CD4-positive, CD25-positive, alpha-beta regulatory T cell (primary cell): ENCODE measurements at places on chromosomes 12 and 14. TPM values are rescaled to one million over a fixed set of nuclear protein-coding genes. Genes with fewer than 3 reads are reported as not detected.

Gene GLIPR1L1
- polyA plus RNA-seq, result not detected

Gene ST8SIA1
- polyA plus RNA-seq, result 3.3 TPM

Gene DTX1
- 0.72 TPM for polyA plus RNA-seq

Gene RAB3IP
- 26.9 TPM for polyA plus RNA-seq

DNA sequence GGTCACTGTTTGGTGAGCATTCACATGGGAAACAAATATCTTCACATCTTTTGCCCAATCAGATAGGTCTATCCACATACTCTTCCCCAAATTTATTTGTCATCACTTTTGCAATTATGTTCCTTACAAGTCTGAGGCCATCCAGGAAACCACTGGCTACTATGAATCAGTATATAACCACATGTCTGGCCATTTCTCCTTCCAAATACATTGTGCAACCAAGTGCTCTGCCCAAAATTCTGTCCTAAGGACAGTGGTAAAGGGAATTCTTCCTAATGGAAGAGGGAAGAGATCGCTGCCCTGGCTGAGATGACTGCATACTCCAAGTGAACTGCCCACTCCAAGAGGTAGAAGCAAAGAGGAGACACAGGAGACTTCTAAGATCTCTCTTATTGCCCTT is 148.9 kb upstream of the MAX start:
- DNase-seq, result no peak

GRCh38 chr14:40252817-40253447 is 820.7 kb upstream of the FBXO33 start:
- no peak for DNase-seq

DNA sequence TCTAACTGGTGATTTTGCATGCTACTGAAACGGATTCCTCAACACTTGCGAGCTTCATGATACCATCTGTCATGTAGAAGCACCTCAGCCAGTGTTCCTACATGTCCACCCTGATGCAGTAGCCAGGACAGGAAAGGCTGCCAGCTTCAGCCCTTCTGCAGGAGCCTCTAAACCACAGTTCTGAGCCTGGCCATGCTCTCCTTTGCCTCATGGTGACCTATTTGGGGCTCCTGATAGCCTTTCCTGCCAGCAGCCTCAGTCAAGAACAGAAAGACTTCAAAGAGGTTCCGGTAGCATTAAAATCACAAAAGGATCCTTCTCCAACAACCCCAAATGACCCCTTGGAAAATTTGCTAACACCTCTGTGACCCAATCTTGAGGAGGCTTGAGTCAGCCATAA is 96.0 kb downstream of the CNTN1 start:
- no peak for DNase-seq

DNA sequence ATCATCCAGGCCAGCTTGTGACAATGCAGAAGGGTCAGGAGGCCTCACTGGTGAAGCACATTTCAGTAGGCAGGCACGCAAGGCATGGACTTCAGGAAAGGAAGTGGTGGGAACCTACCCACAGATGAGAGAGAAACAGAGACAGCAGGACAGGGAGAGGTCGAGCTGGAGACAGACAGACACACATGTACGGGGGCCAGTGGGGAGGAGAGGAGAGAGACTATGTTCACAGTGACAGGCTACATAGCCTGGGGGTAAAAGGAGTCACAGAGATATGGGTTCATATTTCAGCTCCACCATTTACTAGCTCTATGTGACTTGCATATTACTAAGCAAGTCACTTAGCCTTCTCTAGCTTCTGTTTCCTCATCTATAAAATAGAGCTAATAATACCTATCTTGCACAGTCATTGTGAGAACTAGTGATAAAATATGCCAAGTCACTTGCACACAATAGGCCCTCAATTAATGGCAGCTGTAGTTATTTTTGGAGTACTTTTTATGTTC is 91.1 kb upstream of the FUT8 start:
- no peak for DNase-seq

DNA sequence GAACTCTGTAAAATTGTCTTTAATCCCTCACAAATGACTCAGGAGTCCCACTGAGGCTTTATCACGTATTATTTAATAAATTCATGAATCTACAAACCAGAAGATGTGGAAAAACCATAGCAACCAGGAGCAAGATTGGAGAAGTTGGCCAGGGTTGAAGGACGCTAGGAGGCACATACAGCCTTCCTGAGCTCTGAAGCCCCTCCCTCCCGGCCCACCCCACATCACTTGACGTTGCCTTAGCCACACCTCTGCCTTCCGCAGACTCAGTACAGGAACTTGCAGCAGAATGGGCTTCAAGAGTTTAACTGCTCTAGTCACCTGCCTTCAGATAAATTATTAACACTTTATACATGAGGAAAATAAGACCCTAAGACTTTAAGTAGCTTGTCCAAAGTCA is 33.9 kb downstream of the SLC35F4 start:
- DNase-seq, result no peak

- DNase-seq, result no peak
Observed at GRCh38 chr14:21109377-21110138, 8.7 kb downstream of the TMEM253 start.

DNA sequence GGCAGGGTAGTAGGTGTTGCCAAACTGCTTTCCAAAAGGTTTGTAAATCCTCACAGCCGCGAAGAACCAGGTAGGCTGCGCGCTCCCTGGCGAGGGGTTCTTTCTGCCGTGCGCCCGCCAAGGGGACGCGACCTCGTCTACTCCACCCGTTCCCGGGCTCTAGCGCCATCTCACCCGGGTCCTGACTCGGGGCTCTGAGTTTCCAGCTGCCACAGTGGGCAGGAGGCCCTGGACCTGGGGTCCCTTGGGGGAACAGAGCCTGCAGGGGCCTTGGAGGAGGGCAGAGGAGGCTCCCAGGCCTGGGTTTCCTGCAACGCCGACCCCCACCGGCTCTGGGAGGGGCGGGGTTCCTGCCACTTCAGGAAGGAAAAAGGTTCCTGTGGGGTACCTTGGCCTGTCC is 706 bp downstream of the ANHX start:
- DNase-seq, result no peak

DNA sequence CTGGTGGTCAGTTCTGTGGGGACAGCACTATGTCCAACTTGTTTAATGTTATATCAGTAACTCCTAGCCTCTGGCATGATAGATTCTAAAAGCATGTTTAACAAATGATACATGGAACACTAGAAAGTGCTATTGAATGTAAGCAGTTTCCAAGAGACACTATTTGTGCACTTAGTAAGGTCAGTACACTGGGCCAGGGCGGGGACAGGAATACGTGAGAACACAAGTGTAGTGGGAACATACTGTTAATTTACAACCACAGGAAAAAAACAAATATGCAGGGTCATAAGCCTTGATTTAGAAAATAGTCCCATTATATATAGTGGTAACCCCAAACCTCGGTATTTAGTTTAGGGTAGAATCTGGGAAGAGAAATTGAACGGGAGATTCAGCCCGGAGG is 88.9 kb upstream of the SLC38A2 start:
- DNase-seq, result no peak

DNA sequence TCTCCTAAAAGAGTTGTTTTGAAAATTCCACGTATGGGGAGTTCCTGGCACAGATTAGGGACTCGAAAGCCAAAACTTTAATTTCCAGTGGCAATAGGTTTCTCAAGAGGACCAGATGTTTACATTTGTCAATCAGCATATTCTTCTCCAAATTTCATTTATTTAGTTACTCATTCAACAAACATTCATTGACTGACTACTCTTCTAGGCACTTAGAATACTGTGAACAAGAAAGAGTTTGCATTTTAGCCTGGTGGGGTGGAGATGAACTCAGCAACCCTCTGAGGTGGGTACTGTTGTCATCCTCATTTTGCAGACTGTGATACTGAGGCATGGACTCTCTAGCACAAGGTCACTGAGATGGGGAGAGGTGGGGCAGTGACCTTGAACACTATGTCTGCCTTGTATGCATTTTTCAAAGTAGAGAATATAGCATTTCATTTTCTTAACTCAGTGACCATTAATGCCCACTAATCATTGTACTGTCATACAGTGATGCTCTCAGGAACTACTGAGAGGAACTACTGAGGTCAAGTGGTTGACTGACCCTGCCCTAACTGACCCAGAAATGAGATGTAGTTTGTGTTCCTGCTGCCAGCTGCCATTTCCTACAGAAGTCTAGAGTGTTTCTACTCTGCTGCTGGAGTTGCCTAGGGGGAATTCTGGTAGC is 2.2 kb downstream of the L3HYPDH start:
- DNase-seq, result no peak

DNA sequence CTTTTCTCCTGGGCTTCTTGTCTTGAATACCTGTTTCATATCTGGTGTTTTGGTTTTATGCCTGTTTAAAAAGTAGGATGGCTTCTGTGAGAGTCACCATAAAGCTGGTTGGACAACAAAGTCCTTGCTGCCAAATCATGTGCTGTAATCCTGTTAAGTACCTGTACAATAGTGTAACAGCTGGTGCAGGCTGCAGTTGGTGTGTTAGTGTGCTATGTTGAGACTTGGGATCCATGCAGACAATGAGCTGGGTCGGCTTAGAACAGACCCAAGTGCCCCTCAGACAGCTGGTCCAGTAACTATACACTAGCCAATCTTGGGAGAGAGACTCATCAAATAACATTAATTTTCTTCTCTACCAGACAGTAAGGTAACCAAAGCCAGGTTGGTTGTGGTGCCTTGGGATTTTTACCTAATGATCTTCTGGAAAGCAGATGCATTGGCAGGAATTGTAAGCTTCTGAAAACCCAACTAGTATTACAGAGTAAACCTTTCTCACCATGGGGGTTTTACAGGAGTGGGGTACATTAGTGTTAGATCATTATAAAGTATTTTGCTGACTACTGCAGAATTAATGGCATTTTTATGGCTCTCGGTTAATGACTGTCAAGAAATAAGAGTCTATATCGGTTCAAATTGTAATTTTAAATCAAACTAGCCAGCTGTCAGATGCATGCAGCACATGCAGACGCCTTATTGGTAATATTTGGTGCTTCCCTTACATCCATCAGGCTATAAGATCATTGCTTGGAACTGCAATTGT is 231.2 kb downstream of the PDZRN4 start:
- no peak for DNase-seq

DNA sequence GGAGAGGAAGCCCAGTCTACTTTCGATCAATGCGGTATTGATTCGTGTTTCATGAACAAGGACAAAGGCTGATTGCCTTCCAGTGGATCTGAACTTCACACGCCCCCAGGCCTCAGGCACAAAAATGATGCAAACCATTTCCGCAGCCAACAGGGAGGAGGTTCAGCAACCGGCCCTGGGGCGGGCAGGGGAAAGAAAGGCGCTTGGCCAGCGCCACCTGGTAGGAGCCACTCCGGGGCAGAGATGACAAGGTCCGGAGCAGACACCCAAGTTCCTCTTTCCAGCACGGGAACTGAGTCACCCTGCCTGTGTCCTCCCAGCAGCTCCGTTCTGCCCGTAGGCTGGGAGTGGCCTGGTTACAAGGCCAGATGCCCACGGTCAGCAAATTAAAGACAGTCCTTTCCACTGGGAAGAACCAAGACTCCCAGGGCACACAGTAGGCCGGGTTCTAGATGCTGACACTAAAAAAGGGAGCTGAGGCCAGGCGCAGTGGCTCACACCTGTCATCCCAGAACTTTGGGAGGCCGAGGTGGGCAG is 136.3 kb downstream of the SCARB1 start:
- no peak for DNase-seq

GRCh38 chr14:69631509-69631908 is 20.1 kb downstream of the SUSD6 start:
- DNase-seq, result no peak

GRCh38 chr14:22973217-22974032 is 8.9 kb downstream of the AJUBA start:
- peak; percentile 58 for DNase-seq

DNA sequence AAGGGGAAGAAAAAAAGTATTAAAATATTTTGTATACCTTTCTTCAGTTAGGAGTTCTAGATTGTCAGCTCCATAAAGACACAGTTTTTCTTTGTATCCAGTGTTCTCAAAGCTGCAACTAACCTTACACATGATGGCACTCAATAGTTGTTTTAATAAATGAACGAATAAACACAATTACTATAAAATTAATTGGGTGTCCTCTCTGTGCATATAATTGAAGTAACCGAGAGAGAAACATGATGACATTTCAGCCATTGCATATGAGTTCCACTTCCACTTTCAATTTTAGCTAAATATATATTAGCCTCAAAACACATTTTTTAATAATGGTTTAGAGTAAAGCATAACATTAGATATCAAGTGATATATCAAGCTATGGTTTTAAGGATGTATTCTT is 671.2 kb downstream of the LRFN5 start:
- no peak for DNase-seq

DNA sequence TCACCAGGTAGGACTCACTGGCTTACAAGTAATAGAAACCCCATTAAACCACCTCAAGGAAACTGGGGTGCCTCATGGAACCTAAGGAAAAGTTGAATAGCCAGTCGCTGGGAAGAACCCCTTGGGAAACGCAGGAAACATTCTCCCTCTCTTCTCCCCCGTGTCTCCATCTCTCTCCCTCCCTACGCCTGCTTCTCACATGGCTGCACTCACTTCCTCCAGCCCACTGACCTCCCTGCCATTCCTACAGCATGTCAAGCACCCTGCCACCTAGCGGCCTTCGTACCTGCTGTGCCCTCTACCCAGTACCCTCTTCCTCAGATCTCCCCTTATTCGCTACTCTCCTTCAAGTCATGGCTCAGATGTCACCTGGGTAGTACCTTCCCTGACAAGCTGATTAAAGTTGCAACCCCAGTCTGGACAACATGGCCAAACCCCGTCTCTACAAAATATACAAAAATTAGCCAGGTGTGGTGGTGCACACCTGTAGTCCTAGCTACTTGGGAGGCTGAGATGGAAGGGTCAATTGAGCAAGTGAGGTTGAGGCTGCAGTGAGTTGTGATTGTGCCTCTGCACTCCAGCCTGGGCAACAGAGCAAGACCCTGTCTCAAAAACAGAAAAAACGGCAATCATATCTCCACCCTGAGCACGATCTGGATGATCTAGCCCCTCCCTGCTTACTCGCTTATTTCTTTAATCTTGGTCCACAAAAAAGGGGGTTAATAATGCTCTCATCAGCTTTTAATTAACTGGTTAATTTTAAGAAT is 6.4 kb upstream of the DTX1 start:
- DNase-seq, result no peak
